ENCODE measurements at places on chromosomes 6 and 20. TPM values are rescaled to one million over a fixed set of nuclear protein-coding genes. Genes with fewer than 3 reads are reported as not detected.
A peak's percentile ranks its signal among the peaks of the same experiment; 100 is the strongest.

DNA sequence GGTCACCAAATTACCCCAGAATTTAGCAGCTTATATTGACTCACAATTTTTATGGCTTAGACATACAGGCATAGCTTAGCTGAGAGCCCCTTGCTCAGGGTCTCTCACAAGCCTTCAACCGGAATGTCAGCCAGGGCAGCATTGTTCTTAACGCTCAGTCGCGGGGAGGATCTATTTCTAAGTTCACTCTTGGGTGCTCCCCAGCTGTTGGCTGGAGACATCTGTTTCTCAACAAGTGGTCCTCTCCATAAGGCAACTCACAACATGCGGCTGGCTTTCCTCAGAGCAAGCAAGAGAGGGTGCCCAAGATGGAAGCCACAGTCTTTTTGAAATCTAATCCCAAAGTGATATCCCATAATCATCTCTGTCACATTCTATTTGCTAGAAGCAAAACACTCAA lies 46.6 kb downstream of the SLX4IP start:
- H3K27ac ChIP-seq, result no peak overlapping the region
- no peaks in the 10 kb centered on the region for H3K4me1 ChIP-seq
- no peaks in the 10 kb centered on the region for H3K27me3 ChIP-seq

DNA sequence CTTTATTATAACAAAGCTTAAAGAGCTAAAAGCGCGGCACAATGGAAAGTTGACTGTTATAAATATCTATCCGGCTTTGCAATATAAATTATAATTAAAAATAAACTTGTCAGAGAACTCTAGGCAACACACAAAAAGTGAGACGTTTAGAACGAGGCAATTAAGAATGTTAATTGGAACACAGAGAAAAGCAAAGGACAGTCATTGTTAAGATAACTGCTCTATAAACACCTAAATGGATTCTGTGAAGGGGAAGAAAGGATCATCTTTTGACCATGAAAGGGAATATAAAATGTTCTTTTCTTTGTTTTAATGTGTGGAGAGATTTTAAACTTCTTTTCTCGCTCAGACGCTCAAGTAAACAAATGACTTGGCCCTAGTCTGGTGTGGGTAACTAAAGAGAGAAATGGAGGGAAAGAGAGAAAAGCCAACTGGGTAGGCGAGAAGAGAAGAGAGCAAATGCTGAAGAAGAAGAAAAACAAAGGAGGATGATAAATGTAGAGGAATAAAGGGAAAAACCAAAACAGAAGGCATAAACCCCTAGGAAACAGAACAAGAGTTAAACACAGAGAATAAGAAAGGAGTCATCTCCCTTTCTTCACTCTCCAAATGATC lies 9.3 kb upstream of the SALL4 start:
- H3K4me1 ChIP-seq, result no peaks in the 10 kb centered on the region
- no peak overlapping the region for H3K27ac ChIP-seq

DNA sequence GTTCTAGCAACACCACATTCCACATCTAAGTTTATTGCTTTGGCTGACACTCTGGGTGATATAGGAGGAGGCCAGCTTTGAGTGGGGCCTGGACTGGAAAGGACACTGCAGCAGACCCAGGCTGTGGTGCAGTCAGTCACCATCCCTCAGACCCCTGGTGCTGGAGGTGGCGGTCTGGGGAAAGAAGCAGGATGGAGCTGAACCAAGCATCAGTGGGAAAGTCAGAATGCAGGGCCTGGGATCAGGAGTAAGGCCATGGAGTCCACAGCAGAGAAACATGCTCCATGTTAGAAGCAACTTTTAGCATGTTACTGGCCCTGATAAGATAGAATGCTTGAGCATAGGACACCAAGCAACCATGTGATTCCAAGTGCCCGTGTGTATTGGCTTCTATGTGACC lies 5.9 kb downstream of the HLA-A start:
- no peak overlapping the region for H3K4me3 ChIP-seq
- peaks cover 32% of the 10 kb centered on the region for H3K4me1 ChIP-seq
- H3K27ac ChIP-seq, result no peak overlapping the region
- DNase-seq, result no peak

DNA sequence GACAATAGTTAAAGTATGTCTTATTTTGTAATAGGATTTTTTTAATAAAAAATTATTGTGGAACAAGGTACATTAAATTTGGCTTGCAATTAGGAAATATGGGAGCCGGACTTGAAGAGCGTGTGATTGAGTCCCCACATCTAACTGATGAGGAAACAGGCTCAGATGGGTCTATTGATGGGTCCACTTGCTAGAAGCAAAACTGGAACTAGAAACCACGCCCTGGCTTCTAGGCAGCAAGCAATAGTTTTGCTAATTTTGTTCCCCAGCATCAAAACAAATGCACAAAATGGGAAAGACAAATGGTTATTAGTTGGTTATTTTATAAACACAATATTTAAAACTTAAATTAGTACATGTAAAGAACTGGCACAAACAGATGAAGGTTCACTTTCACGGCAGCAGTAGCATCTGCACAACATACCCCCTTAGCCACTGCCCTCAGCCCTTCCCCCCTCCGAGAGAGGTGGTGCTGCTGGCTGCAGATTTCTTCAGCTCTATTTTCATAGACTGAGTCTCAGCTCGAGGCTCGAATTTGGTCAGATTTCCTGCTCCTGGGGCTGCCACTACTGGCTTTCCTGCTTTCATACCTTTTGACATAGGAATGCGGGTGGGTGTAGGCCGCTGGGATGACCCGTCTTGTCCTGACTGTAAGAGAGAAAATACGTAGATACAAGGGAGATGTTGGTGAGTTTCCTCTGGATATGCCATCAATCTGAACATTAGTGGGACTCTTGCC lies 23.8 kb upstream of the TMEM30A start:
- H3K27me3 ChIP-seq, result no peaks in the 10 kb centered on the region
- no peak overlapping the region for H3K4me3 ChIP-seq
- no peaks in the 10 kb centered on the region for H3K36me3 ChIP-seq

- H3K4me1 ChIP-seq, result no peaks in the 10 kb centered on the region
- H3K27ac ChIP-seq, result no peak overlapping the region
- H3K27me3 ChIP-seq, result no peaks in the 10 kb centered on the region
These were observed 149.5 kb upstream of the SLC22A16 start for GRCh38 chr6:110625883-110626282.

DNA sequence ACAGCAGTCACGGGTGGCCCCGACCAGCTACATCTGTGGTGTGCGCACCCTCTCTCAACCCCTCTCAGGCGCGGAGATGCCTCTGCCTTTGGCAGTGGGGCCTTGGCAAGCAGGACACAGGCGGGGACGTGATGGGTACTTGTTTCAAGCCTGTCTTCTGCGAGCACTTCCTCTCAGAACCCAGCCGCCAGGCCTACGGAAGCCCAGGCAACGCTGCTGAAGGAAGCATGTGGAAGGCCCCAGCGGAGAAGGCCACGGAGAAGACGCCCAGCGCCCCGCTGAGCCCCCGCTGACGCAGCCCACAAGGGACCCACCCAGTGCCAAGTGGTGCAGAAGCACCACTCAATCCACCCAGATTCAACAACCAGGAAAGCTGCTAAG lies 13.0 kb downstream of the SERPINB6 start:
- H3K4me3 ChIP-seq, result no peak overlapping the region
- H3K36me3 ChIP-seq, result no peaks in the 10 kb centered on the region
- no peaks in the 10 kb centered on the region for H3K27me3 ChIP-seq
- no peak for DNase-seq

GRCh38 chr20:63101781-63102720 lies 95.3 kb upstream of the BHLHE23 start:
- H3K4me3 ChIP-seq, result peak overlapping the region; percentile 80
- peaks cover 8% of the 10 kb centered on the region for H3K4me1 ChIP-seq
- peak overlapping the region; percentile 93 for H3K27ac ChIP-seq
- H3K27me3 ChIP-seq, result no peaks in the 10 kb centered on the region

- H3K36me3 ChIP-seq, result no peaks in the 10 kb centered on the region
- DNase-seq, result no peak
- H3K27ac ChIP-seq, result no peak overlapping the region
- H3K4me1 ChIP-seq, result no peaks in the 10 kb centered on the region
- H3K27me3 ChIP-seq, result peaks cover 18% of the 10 kb centered on the region
- H3K4me3 ChIP-seq, result no peak overlapping the region
These were observed 17.0 kb upstream of the ADGRF4 start for GRCh38 chr6:47681201-47681990.

- DNase-seq, result no peak
- no peaks in the 10 kb centered on the region for H3K36me3 ChIP-seq
- H3K27me3 ChIP-seq, result peaks cover 12% of the 10 kb centered on the region
- no peak overlapping the region for H3K27ac ChIP-seq
These were observed 214.4 kb upstream of the KCNG1 start for GRCh38 chr20:51237278-51237677.

DNA sequence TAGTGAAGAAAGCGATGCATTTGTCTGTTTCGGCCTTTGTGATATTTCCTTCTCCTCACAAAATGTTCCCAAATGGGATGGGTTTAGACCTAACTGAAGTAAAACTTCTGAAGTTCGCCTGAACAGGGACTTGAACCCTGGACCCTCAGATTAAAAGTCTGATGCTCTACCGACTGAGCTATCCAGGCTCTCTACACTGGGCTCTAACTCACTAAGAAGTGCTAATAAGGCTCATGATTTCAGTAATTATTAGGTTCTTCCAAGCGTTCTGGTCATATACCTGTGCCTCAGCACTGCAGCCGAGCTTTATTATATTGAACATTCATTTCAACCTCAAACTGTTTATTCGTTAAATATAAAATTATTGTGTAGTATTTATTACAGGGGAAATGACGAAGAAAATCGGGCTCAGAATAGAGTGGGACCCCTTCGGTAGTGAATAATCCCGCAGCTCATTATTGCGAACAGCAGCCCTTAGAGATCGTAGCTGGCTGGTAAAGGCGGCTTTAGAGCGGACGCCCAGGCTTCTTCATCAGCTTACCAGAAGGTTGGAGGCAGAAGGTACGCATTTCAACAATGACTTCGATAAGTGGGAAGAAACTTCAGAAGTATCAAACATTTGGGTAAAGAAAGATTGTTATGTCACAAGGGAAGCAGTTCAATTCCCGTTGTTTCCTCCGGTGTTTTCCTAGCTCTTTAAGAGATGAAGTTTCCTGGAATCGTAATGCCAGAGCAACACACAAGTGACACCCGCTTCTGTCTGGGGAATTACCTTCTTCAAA lies 119.0 kb upstream of the ZNF184 start:
- H3K27me3 ChIP-seq, result peaks cover 34% of the 10 kb centered on the region
- H3K4me3 ChIP-seq, result no peak overlapping the region
- no peak overlapping the region for H3K27ac ChIP-seq
- no peaks in the 10 kb centered on the region for H3K36me3 ChIP-seq
- H3K4me1 ChIP-seq, result peaks cover 2% of the 10 kb centered on the region

- H3K27me3 ChIP-seq, result no peaks in the 10 kb centered on the region
- no peak for DNase-seq
- no peak overlapping the region for H3K4me3 ChIP-seq
- peaks cover 27% of the 10 kb centered on the region for H3K4me1 ChIP-seq
These were observed 3.6 kb downstream of the ARFRP1 start for GRCh38 chr20:63703976-63704748.

DNA sequence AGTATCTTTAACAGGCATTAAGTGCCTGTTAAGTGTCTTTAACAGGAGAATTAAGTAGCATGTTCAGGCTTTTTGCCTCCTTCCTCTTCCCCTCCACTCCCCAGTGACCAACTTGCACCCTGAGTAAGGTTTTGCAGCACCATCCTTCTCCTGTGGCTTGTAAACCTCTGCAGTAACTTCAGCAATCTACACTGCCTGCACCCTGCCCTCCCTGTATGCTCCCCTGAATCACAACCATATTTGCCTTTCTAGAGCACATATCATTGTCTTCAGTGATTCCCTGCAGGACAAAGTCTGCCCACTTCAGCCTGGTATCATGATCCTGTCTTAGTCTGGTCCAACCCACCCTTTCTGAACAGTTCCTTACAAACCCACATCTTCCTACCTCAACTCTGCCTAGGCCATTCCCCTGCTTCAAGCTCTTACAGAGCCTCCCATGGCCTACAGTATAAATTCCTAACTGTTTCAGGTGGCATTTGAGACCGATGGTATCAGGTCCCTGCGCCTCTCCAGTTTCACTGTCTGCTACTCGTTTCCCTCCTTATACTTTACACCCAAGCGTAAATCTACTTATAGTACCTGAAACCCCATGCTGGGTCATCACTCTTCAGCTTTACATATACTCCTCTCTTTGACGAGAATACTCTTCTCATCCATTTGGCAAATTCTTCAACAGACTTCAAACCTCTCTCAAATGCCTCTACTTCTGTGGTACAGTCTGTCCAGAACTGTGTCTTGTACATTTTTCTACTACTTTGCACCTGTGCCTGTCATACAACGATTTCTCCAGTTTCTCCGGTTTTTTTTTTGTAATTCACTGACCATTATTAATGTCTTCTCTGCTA lies 69.8 kb downstream of the ZHX3 start:
- no peak overlapping the region for H3K27ac ChIP-seq
- H3K36me3 ChIP-seq, result no peaks in the 10 kb centered on the region
- no peaks in the 10 kb centered on the region for H3K27me3 ChIP-seq
- H3K4me3 ChIP-seq, result no peak overlapping the region

GRCh38 chr6:127717384-127717783 lies 140.4 kb downstream of the C6orf58 start:
- no peak for DNase-seq
- H3K36me3 ChIP-seq, result peaks cover 54% of the 10 kb centered on the region
- no peaks in the 10 kb centered on the region for H3K27me3 ChIP-seq
- H3K4me3 ChIP-seq, result no peak overlapping the region
- H3K4me1 ChIP-seq, result peaks cover 5% of the 10 kb centered on the region

- no peaks in the 10 kb centered on the region for H3K27me3 ChIP-seq
- H3K27ac ChIP-seq, result no peak overlapping the region
- no peak overlapping the region for H3K4me3 ChIP-seq
- H3K36me3 ChIP-seq, result no peaks in the 10 kb centered on the region
- DNase-seq, result no peak
These were observed 31.1 kb downstream of the PHACTR2 start for GRCh38 chr6:143708889-143709288.

DNA sequence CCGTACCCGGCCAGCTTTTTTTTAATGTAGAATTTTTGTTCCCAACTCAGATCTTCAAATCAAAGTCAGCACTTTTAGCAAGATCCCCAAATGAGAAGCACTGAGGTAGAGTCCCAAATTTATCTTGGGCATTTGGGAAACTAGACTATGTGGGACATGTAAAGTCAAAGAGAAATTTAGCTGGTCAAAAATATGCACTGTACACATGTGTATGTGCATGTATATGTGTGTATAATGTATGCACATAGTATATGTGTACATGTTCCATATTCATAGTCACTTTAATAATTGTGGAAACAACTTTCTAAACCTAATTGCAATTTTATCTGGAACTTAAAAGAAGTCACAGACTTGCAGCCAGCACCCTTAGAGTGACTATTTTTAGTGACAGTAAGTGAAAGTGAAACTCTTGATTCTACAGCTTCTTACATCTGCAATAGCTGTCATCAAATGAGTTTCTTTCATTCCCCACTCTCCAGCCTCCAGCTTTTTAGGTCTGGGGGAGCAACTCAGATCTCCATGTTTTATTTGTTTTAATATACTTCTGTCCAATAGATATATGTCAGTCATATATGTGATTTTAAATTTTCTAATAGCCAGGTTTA lies 53.6 kb downstream of the CDC40 start:
- peak overlapping the region; percentile 79 for H3K27ac ChIP-seq
- no peaks in the 10 kb centered on the region for H3K27me3 ChIP-seq
- H3K36me3 ChIP-seq, result peaks cover 28% of the 10 kb centered on the region
- peak; percentile 32 for DNase-seq

BPIFB1 gene
- total RNA-seq, result not detected

SLC22A2 gene
- total RNA-seq, result not detected

ATP5F1E gene
- total RNA-seq, result 98.1 TPM

ZC2HC1B gene
- not detected for total RNA-seq

YIPF3 gene
- total RNA-seq, result 71.7 TPM

FAM8A1 gene
- 11.6 TPM for total RNA-seq

KIAA1755 gene
- total RNA-seq, result not detected

DEFB124 gene
- not detected for total RNA-seq

RAET1E gene
- total RNA-seq, result not detected

MTFR2 gene
- total RNA-seq, result 26.3 TPM

DTD1 gene
- total RNA-seq, result 17.7 TPM
